GM03348 (cell line): ENCODE measurements at places on chromosomes 13 and 19.

DNA sequence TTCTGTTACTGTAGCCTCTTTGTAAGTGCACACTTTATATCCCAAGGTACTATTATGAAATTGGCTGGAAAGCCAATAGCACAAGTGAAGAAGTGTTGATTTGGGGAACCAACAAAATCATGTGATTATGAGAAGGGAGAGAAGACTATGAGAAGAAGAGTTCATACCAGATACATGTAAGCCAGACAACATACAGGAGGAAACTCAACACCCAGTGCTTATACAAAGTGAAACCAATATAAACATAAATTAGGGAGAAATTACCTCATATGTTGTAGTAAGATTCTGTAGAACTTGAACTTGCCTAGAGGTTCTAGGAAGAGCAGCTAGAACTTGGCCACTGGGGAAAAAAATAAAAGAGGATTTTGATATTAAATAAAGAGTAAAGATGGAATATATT lies 17.4 kb downstream of the CPB2 start:
- DNase-seq, result no peak

DNA sequence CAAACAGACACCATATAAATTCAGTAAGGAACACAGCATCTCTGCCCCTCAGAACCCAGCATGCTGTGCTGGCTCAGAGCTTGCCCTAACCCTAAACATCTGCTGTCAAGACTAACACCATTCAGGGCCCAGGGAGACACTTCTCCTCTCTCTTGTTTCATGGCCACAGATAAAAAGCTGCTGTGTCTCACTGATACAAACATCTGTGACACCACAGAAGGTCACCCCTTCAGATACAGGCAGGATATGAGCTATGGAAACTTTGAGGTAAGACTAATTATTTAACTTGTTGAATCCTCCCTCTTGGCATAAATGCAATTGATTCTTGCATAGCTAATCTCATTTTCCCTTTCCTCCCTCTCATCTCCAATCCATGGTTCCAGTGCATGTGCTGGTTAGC lies 61.6 kb upstream of the GPR12 start:
- DNase-seq, result no peak

- DNase-seq, result no peak
Measured at GRCh38 chr13:100231176-100231575, 142.3 kb downstream of the PCCA start.

- DNase-seq, result no peak
Measured at GRCh38 chr13:99380921-99381645, 73.9 kb upstream of the GPR183 start.

GRCh38 chr13:73141292-73141771 lies 82.5 kb downstream of the KLF5 start:
- no peak for DNase-seq

GRCh38 chr13:49417161-49417560 lies 26.7 kb downstream of the CAB39L start:
- DNase-seq, result no peak

- DNase-seq, result no peak
Measured at GRCh38 chr19:15555021-15555420, 46.7 kb downstream of the CYP4F22 start.

DNA sequence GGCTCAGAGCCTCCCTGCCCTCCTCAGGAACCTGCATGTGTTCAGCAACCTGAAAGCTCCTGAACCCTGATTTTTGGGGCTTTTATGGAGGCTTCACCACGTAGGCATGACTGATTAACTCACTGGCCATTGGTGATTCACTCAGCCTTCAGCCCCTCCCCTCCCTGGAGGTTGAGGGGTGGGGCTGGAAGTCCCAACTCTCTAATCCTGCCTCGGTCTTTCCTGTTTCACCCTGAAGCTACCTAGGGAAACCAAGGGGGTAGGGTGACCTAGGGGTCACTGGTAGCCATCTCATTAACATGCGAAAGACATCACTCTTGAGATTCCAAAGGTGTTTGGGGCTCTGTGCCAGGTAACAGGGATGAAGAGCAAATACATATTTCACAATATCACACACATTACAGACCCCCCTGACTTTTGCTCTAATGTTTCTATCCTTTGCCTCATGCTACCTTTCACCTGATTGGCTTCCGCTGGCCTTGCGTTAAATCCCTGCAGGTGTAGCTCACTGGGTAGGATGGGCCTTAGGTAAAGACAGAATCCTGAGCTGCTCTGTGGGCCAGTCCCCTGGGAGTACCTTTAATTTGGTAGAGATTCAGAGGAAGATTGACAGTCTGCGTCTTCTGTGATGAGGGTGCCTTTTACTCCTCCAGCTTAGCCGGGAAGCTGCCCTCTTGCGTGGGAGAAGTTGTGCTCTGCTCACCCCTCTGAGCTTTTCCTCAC lies 260.6 kb downstream of the ATP8A2 start:
- DNase-seq, result no peak

GRCh38 chr13:51839711-51840540 lies 5.1 kb downstream of the TMEM272 start:
- no peak for DNase-seq

- DNase-seq, result peak; percentile 90
Measured at GRCh38 chr13:35512271-35512920, 35.9 kb upstream of the MAB21L1 start.

DNA sequence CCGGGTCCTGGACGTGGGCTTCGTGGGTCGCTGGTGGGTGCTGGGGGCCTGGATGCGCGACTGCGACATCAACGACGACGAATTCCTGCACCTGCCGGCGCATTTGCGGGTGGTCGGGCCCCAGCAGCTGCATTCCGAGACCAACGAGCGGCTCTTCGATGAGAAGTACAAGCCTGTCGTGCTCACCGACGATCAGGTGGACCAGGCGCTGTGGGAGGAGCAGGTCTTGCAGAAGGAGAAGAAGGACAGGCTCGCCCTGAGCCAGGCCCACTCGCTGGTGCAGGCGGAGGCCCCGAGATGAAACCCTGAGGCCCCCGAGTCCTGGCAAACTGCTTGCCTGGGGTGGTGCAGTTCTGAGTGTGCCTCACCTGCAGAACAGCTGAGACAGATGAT lies 787 bp downstream of the TIMM29 start:
- DNase-seq, result no peak

DNA sequence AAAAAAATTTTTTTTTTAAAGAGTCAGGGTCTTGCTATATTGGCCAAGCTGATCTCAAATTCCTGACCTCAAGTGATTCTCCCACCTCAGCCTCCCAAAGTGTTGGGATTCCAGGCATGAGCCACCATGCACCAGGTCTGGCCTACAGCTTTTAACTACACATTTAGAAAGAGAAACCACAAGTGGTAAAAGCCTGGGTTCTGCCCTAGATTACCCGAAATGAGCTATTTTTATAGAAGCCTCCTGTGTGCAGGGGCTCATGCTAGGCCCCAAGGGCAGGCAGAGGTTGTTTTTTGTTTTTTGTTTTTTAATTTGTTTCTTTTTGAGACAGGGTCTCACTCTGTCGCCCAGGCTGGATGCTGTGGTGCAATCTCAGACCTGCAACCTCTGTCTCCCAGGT lies 14.0 kb upstream of the MYADM start:
- DNase-seq, result no peak

GRCh38 chr13:50544211-50544610 lies 299.3 kb downstream of the DLEU7 start:
- no peak for DNase-seq

DNA sequence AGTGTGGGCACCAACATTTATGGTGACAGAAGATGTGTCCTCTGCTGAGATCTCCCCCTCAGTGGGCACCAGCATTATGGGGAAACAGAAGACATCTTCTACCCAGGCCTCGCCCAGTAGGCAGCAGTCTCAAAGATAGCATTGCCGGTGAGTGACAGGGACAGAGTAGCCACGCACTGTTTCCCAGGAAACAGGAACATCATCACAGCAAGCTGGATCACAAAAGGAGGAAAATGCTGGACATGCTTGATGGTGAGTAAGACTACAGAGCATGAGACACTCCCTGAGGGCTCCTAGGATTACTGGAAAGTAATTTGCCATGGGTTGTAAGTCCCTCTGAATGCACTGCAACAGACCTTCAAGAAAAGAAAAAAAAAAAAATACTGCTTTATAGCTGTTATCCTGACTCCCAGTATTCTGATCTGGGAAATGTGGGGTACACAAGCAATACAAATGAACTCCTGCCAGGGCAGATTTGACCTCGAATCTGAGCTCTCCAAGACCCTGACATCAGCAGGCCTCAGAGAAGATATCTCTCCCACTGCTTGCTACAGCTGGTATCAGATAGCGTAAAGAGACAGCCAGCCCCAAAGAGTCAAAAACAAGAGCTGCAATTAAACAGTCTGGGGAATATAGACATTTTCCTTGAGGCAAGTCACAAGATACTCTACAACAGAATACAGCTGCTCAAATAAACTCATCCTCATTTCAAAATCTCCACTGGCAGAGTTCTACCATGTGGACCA lies 180.4 kb downstream of the RBM26 start:
- no peak for DNase-seq

DNA sequence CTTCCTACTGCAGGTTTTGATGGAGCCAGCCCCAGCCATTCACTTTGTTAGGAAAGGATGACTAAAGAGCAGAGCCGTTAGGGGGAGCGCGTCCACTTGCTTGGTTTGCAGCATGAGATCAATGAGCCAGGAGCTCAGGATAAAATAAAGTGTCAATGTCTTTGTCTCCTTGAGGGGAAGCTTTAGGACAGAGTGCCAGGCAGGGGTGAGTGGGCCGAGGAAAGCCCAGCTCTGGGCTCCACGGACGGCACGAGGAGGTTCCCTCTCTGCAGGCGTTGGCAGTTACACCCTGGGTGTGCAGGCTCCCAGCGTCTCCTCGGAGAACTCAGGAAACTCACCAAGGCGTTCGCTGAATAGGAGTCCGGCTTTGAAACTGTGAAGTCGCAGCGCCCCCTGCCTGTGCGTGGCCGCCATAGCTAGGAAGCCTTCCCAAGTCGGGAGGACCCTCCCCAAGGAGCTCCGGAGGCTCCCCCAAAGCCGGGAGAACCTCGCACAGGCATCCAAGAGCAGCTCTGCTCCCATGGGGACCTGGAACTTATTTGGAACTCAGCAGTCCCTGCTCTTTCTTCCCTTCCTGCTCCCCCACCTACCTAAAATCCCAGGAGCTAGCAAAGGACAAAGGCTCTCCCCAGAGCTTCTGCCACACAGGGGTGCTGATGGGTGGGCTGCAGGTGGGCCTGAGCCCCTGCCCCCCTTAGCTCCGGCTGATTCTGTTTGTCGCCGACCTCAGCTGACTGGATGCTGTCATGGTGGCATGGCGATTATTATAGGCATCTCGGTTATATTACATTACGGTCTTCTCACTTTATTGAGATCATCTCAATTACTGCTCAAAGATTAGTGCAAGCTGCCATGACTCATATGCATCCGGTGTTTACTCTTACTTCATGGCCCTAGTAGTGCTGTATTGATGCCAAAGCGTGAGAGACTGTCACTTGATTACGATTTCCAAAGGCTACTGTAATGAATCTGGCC lies 34.4 kb downstream of the GSX1 start:
- peak; percentile 93 for DNase-seq

DNA sequence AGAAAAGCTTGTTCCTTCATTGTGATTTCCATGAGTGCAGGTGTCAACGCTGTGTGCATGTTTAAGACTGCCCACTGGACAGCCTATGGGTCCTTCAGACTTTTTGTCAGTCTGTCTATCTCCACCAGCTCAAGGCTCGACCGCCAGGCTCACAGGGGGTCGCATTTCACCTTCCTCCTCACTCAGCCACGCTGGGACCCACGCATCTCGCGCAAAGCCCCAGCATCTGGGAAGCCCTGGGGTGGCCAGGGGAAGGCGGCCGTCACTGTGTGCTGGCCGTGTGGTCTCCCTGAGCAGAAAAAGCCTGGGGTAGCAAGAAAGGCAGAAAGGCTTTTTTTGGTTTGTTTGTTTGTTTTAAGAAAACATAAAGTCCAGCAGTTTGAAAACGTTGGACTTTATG lies 48.5 kb downstream of the KLF2 start:
- no peak for DNase-seq

- DNase-seq, result no peak
Measured at GRCh38 chr13:50015750-50016149, 506 bp downstream of the KCNRG start.

GRCh38 chr19:38726761-38727301 lies 17.4 kb downstream of the CAPN12 start:
- DNase-seq, result no peak

GRCh38 chr19:33683881-33684537 lies 62.3 kb downstream of the CHST8 start:
- DNase-seq, result peak; percentile 85

DNA sequence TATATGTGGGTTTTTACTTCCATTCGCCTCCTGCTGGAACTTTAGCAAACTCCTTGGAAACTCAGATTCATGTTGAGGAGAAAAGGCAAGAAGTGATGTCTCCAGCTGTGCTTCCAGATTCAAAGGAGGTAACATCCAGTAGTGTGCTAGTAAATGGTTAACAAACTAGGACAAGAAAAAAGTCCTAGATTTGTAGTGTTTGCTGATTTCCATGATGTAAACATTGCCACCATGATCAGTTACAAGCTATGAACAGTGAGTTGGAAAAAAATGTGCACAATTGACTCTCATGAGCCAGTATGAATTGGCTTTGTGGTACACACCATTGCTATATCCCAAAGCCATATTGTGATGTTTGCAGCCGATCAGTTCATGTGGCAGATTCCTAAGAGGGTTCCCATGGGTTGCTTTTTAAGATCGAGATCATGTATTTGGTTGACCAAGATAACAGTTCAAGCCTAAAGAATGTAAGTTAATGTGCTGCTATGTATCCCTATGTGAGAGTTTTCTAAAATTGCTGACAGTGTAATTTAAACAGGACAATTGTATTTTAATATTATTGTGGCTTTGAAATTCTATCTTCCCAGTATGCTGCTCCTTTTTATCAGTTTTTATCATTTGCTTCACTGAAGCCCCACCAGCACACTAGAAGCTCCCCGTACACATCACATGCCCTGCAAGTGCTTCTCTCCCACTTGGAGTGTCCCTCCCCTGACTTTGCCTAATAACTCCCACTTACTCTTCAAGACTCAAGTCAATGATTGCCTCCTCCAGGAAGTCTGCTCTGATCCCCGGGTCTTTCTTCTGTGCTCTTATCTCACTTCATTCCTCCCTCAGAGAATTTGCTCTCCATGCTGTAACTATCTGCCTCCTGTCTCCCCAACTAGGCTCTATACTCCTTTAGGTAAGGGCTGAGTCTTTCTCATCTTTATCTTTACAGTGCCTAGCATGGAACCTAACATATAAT lies 148.3 kb downstream of the RGCC start:
- DNase-seq, result no peak

- DNase-seq, result no peak
Measured at GRCh38 chr13:58300974-58301681, 669.6 kb downstream of the PCDH17 start.

- DNase-seq, result no peak
Measured at GRCh38 chr19:2721570-2722540, 683 bp upstream of the DIRAS1 start.

GRCh38 chr19:55930996-55931515 lies 1.1 kb downstream of the NLRP13 start:
- DNase-seq, result no peak

- peak; percentile 26 for DNase-seq
Measured at GRCh38 chr13:108227651-108228272, 9.6 kb downstream of the ABHD13 start.

DNA sequence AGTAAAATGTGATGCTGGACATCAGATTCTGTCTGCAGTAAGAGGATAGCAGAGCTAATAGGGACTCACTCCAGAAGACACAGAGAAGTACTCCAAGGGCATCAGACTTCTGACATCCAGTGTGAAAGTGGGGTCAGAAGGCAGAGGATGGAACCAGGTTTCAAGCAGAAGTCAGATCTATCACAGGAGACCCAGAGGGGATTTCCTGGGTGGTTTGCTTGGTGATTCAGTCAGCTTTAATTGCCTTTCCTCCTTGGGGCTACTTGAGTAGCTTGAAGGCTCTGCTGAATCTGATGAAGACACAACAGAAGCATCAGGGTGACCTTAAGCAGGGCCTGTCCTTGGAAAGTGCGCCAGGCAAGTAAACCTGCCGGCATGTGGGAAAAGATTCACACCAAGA lies 300.6 kb downstream of the COG6 start:
- DNase-seq, result no peak
